ENCODE measurements at places on chromosomes 5 and 9. TPM values are rescaled to one million over a fixed set of nuclear protein-coding genes. Genes with fewer than 3 reads are reported as not detected.
A peak's percentile ranks its signal among the peaks of the same experiment; 100 is the strongest.

DNA sequence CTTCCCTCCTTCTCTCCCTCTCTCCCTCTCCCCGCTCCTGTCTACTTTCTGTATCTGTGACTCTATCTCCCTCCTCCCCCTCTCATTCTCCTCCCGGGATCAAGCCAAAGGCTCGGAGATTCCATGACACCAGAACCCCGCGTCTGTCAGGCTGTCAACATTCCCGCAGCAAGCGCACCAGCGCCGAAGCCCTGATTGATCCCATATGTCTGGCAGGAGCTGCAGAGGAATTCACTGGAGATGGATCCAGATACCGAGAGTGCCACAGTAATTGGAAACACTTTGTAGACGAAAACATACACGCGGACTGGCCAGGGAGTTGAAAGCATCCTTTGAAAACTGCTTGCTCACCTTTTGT lies 300 bp upstream of the SVEP1 start:
- DNase-seq, result peak; percentile 22

CMYA5 gene
- 757 TPM for total RNA-seq

GRCh38 chr5:1934056-1934394 lies 51.3 kb upstream of the IRX4 start:
- no peak for DNase-seq

SPAAR gene
- total RNA-seq, result 6.0 TPM

SV2C gene
- total RNA-seq, result 0.09 TPM

DNA sequence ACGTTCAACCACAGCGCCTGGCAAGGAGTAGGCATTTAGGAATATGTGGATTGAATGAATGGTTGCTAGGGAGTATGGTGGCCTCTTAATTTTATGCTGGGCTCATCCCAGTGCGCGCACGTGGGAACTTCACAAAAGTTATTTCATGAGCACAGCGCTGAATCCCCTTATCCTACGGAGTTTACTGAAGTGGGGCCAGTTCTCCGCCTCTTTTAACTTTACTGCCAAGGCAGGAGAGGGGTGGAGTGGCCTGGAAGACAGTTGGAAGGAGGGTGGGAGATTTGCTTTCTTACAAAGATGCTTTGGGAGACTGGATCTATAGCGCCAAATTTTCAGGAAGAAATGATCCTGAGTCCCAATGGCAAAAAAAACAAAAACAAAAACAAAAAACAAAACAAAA lies 326.5 kb downstream of the SH3GL2 start:
- DNase-seq, result no peak

GNA14 gene
- 4.4 TPM for total RNA-seq

- DNase-seq, result no peak
These were observed 538 bp downstream of the PRRT1B start for GRCh38 chr9:131545786-131546335.

GRCh38 chr9:135591506-135592330 lies 30.2 kb downstream of the PAEP start:
- no peak for DNase-seq

DNA sequence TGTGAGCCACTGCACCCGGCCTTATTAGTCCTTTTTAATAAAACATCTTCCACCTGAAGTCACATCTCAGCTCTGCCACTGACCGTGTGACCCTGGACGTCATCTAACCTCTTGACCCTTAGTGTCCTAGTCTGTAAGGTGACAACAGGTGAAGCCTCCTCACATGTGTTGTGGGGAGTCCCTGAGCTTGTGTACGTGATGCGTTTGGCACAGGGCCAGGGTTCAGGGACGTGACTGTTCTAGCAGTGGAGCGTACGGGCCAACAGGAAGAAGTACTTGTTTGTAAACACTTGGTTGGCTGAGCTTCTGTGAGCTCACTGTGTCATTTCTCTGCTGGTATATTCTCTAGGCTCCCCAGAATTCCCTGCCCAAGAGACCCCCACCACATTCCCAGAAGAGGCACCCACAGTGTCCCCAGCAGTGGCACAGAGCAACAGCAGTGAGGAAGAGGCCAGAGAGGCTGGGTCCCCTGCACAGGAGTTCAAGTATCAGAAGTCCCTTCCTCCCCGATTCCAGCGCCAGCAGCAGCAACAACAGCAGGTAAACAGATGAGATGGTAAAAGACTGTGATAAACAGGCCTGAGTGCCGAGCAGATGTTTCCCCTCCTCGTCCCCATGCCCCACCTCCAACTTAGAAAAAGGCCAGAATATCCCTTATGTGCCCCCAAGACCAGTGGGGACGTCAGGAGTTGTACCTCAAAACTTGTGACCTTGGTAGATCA lies 35.3 kb upstream of the POMT1 start:
- DNase-seq, result no peak

GRCh38 chr5:132150565-132150964 lies 77.0 kb downstream of the CSF2 start:
- no peak for DNase-seq

- no peak for DNase-seq
These were observed 77.4 kb downstream of the NR2F1-AS1 start for GRCh38 chr5:93503598-93504067.

DNA sequence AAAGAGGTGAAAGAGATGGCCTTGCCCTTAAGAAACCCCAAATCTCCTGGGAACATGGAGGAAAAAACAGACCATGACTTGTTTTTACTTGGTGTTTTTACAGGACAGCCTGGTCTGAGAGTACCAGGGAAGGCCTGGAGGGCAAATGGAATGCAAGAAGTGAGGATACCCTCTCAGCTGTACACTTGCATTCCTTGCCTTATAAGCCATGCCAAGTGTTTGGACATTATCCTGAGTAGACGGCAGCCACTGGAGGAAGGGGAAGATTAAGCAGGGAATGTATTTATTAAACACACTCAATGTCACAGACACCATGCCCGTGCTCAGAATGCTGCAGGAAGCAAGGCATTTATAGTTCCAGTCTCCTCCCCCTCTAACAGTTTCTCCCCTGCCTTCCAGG lies 581.4 kb downstream of the CDK5RAP2 start:
- no peak for DNase-seq

DNA sequence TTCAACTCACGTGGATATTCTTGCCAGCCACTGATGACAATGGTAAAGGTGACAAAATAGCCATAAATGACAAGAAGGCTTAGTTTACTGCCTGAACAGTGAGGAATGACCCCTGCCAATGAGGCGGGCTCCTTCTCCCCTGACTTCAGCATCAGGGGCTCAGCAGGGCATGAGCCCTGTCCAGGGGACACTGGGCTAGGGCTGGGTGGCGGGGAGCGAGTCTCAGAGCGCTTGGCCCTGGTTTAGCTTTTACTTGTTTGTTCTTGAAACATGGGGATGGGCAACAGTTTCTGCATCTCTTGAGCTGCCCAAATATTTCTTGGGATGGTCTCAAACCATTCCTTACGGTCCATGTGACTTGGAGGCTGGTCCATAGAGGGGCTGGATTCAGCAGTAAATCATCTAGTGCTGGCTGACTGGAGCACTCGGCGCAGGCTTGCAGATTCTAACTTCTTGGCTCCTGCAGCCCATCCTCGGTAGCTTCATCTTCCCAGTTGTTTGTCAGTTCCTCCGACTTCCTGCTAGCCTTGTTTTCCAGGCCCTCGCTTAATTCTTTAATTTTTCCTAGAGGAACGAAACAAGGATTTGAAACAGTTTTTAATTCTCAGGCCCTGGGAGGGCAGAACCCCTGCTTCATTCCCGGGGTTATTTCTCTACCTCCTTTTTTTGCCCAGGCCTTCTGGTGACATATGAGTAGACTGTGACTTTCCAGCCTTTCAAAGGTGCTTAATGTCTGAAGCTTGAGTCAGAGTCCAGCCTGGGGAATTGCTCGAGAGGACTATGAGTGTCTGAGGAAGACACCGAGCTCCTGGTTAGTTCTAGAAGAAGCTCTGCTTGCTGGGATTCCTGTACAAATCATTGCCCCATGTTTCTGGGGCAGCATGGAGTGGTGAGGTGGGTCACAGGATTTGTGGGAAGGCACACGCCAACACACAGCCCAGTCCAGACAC lies 4.5 kb upstream of the HMCN2 start:
- no peak for DNase-seq

GRCh38 chr5:8340739-8341344 lies 471.9 kb downstream of the MTRR start:
- DNase-seq, result no peak

DNA sequence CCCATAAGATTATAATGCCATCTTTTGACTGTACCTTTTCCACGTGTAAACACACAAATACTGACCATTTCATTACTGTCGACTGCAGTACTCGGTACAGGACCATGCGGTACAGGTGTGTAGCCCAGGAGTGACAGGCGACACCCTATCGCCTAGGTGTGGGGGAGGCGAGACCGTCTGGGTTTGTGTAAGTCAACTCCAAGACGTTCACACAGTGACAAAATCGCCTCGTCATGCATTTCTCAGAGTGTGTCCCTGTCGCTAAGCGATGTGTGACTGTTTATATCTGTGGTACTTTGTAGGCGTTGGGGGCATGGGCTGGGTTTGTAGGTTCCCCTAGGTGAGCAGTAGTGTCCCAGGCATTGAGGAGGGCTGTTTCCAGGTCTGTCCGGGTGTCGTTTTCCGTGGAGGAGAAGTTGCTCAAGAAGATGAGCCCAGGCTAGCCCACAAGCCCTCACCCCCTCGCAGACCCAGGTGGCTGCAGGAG lies 20.3 kb downstream of the NEK6 start:
- no peak for DNase-seq

GRCh38 chr5:138354387-138354786 lies 1.9 kb downstream of the KDM3B start:
- no peak for DNase-seq

SNCAIP gene
- total RNA-seq, result 2.1 TPM

DNA sequence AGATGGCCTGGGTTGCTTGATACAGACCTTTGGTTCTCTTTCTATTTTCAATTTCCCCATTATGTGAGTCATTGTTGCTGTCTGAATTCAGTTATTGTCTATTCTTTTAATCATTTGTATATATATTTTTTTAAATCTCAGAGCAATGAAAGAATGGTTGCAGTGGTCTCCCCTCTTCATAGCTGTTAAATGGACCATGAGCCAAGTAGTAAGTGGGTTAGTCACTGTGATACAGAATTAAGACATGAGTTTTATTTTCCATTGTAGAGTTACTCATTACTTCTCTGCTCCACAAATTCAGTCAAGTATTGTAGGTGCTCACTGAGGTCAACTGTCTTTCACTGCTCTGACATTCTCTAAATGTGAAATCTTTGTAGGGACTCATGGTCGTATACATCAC lies 174.6 kb upstream of the GRAMD2B start:
- no peak for DNase-seq

DNA sequence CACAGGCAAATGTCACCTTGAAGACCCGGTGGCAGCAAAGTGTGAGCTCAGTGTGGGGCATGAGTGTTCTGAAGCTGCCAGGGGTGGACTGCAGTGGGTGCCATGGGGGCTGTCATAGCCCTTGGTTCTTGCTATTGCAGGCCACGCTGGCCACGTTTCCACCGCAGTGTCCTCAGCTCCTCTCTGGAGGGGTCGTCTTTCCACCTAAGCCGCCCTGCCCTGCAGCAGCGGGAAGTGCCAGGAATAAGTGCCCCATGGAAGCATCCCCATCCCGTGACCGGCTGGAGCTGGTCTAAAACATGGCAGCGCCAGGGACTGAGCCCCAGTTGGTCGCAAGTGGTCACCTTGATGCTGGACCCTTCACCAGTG lies 6.9 kb downstream of the OBP2B start:
- no peak for DNase-seq

DNA sequence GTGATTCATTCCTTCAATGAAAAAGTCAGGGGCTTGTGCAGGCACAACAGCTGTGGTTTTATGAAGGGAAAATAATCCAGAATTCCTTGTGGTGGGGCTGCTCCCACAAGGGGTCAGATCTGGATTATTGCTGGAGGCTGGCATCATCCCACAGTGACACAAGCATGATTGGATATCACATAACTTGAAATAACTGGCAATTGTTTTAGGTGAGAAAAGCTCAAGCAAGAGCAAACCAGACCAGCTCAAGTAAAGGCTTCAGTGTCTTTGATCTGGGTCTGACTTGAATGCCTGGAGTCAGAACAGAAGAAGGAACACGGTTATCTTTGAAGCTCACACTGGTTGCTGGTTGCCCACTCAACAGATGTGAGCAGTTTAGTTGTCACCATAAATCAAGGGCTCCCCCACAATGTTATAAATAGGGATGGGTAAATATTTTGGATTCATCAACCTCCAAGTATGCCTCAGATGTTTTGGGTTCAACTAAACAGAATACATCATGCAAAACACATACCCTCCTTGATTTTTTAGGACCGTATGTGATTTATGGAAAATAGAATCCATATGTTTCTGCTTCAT lies 3.1 kb upstream of the ZNF474 start:
- DNase-seq, result no peak

REEP2 gene
- total RNA-seq, result 58.9 TPM

HSPB3 gene
- 279 TPM for total RNA-seq

DNA sequence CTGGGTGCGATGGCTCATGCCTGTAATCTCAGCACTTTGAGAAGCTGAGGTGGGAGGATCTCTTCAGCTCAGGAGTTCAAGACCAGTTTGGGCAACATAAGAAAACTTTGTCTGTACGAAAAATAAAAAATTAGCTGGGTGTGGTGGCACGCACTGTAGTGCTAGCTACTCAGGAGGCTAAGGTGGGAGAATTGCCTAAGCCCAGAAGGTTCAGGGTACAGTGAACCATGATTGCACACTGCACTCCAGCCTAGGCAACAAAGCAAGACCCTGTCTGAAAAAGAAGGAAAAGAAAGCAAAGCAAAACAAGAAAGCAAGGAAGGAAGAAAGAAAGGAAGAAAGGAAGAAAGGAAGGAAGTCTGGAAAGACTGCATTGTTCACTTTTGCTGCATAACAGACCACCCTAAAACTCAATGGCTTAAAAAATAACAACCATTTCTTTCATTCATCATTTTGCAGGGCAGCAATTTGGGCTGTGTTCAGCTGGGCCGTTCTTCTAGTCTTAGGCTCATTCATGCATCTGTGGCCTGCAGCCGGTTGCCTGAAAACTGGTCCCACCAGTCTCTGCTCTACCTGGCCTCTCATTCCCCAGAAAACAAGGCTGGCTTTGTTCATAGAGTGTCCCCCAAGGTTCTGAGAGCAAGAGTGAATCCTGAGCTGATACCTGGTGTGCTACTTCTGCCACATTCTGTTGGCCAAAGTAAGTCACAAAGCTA lies 82.4 kb upstream of the MIER3 start:
- no peak for DNase-seq

SLC4A9 gene
- 0.26 TPM for total RNA-seq

SCAMP1 gene
- total RNA-seq, result 40.1 TPM

MLANA gene
- not detected for total RNA-seq

RAD50 gene
- 29.1 TPM for total RNA-seq

DNA sequence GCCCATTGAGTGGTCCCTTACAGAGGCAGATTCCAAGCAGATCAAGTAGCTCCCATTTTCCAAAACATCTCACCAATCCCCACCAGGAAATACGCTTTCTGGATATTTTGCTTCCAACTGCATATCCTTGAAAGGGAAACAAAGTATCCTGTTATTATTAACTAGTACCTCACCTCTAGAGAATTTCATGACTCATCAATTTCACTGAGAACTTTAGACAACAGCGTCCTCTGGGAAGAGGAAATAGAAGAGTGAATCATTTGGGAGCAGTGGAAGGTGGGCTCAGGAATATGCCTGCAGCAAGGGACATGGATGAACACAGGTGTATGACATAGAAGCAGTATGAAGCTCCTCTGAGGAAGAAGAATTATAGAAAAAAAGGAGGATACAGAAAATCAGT lies 186.7 kb downstream of the MARCHF11 start:
- no peak for DNase-seq

FCN2 gene
- not detected for total RNA-seq

- DNase-seq, result no peak
These were observed 7.4 kb downstream of the GALNT10 start for GRCh38 chr5:154197801-154198491.

- no peak for DNase-seq
These were observed 138.3 kb upstream of the SMIM23 start for GRCh38 chr5:171647043-171647903.

Data from right cardiac atrium (tissue), 5 donors.